PC-3 (cell line): ENCODE measurements at places on chromosomes 5 and 9. TPM values are rescaled to one million over a fixed set of nuclear protein-coding genes. Genes with fewer than 3 reads are reported as not detected.
A peak's percentile ranks its signal among the peaks of the same experiment; 100 is the strongest.

ANKRD18B gene
- 5.4 and 13.5 TPM in 2 replicates for total RNA-seq

MUSK gene
- not detected in 2 replicates for total RNA-seq

FBLL1 gene
- total RNA-seq = 0.07 TPM in 1 of 2 replicates, not detected in the other

GPX3 gene
- not detected in 2 replicates for total RNA-seq

PCDHGA12 gene
- 0.11 and 0.52 TPM in 2 replicates for total RNA-seq

DNA sequence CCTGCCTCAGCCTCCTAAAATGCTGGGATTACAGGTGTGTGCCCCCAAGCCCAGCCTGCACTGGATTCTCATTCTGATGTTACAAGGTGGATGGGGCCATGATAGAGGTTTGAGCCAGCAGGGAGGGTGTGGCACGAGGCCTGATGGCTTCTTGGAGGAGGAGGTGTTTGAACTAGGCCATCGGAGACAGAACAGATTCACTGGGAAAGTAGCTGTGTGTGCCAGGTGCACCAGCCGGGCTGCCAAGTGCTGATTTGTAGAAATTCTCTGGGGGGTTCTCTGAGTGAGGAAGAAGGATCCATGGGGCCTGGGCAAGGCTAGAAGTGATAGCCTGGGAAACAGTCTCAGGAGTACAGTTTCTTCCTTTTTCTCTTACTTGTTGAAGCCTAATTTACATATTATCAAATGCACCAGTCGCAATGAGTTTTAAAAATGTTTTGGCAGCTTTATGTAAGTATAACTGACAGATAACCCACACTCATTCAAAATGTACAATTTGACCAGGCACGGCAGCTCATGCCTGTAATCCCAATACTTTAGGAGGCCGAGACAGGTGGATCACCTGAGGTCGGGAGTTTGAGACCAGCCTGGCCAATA is 31.1 kb upstream of the STXBP1 start:
- H3K4me3 ChIP-seq = no peak overlapping the region
- H3K4me1 ChIP-seq = peaks cover 41% of the 10 kb centered on the region
- H3K36me3 ChIP-seq = no peaks in the 10 kb centered on the region

- peak overlapping the region; percentile 97 for H3K27ac ChIP-seq
- H3K4me3 ChIP-seq = peak overlapping the region; percentile 32; the same call in 1 of the 2 replicates
- DNase-seq = peak; percentile 90
These were observed 185.8 kb downstream of the CDK5RAP2 start for GRCh38 chr9:120394058-120394669.

- no peak overlapping the region for H3K4me3 ChIP-seq
- H3K27ac ChIP-seq = no peak overlapping the region
- peaks cover 5% of the 10 kb centered on the region; the same call in 1 of the 2 replicates for H3K4me1 ChIP-seq
- H3K27me3 ChIP-seq = no peaks in the 10 kb centered on the region
These were observed 6.1 kb downstream of the AFAP1L1 start for GRCh38 chr5:149277801-149278200.

DNA sequence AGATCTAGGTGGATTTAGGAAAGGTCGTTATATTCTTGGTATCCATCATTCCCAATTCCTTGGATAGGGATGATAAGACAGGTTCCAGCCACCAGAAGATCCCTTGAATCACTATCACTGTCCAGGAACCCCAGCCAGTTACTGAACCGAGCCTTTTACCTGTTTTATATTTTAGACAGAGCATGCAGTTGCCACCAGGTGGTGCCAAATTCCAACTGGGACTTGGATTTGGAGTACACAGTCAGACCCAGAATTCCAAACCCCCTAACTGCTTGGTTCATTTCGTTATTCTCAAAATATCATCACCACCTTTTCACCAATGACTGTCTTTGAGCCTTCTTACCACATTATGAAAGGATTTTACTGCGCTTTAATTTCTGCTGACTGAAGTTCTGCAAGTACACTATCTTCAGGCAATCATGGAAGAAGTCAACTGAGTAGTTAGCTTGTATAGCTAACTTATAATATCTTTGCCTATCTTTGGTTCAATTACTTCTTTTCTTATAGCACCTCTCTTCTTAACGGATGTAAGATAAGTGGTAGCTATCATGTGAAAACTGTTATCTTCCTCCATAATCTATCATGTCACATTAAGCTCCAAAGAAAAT is 191.8 kb downstream of the PRR16 start:
- no peak overlapping the region for H3K27ac ChIP-seq
- peak; percentile 64 for DNase-seq
- H3K4me1 ChIP-seq = no peaks in the 10 kb centered on the region
- no peak overlapping the region for H3K4me3 ChIP-seq

CDKN2A gene
- total RNA-seq = 273 and 293 TPM in 2 replicates

- H3K4me1 ChIP-seq = peaks cover 29% of the 10 kb centered on the region
- DNase-seq = peak; percentile 97
- H3K4me3 ChIP-seq = peak overlapping the region; percentile 47; the same call in 1 of the 2 replicates
- no peaks in the 10 kb centered on the region for H3K27me3 ChIP-seq
These were observed 55.3 kb upstream of the POU4F3 start for GRCh38 chr5:146283344-146283761.

GRCh38 chr9:123929177-123929869 is 603 bp downstream of the DENND1A start:
- H3K27ac ChIP-seq = peak overlapping the region; percentile 43
- peaks cover 75% of the 10 kb centered on the region for H3K4me1 ChIP-seq
- peak overlapping the region; percentile 80 for H3K4me3 ChIP-seq
- H3K36me3 ChIP-seq = no peaks in the 10 kb centered on the region
- no peaks in the 10 kb centered on the region for H3K27me3 ChIP-seq

GRCh38 chr5:100731768-100732167 is 171.3 kb downstream of the ST8SIA4 start:
- peak; percentile 17 for DNase-seq
- H3K4me1 ChIP-seq = no peaks in the 10 kb centered on the region
- H3K4me3 ChIP-seq = peak overlapping the region; percentile 38; the same call in 1 of the 2 replicates
- no peak overlapping the region for H3K27ac ChIP-seq

ZFP37 gene
- not detected in 2 replicates for total RNA-seq

KCTD16 gene
- total RNA-seq = not detected in 2 replicates

MTAP gene
- total RNA-seq = 33.7 and 34.7 TPM in 2 replicates

- H3K4me3 ChIP-seq = no peak overlapping the region
- no peaks in the 10 kb centered on the region for H3K27me3 ChIP-seq
- no peaks in the 10 kb centered on the region for H3K36me3 ChIP-seq
- no peak for DNase-seq
- H3K27ac ChIP-seq = no peak overlapping the region
- H3K4me1 ChIP-seq = no peaks in the 10 kb centered on the region
These were observed 50.3 kb downstream of the COL5A1 start for GRCh38 chr9:134691695-134692572.

DNA sequence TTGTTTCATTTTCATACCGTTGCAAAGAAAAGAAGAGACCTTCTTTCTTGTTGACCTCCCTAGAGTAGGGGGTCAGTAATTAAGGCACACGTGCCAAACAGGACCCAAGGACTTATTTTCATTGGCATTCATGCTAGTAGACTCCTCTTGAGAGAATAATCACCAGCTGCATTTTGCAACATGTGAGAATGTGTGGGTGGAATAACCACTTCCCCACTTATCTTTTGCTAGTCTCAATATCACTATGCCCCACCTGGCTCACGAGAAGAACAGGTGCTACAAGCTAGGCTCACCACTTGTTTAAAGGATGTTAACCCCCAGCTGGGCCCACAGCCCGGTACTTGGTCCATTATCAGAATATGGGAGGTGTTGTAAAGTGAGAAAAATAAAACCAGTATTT is 460.7 kb upstream of the MEF2C start:
- no peaks in the 10 kb centered on the region; the same call in 1 of the 2 replicates for H3K4me1 ChIP-seq
- no peaks in the 10 kb centered on the region for H3K27me3 ChIP-seq
- H3K4me3 ChIP-seq = no peak overlapping the region
- H3K36me3 ChIP-seq = no peaks in the 10 kb centered on the region

GRCh38 chr5:138951986-138952735 is 77.0 kb upstream of the LRRTM2 start:
- no peaks in the 10 kb centered on the region for H3K4me1 ChIP-seq
- DNase-seq = no peak
- H3K36me3 ChIP-seq = no peaks in the 10 kb centered on the region
- H3K4me3 ChIP-seq = no peak overlapping the region
- no peak overlapping the region for H3K27ac ChIP-seq

- no peaks in the 10 kb centered on the region for H3K36me3 ChIP-seq
- H3K27me3 ChIP-seq = no peaks in the 10 kb centered on the region
These were observed 114.8 kb downstream of the WNK2 start for GRCh38 chr9:93298498-93299417.

DENND1A gene
- total RNA-seq = 18.6 and 29.7 TPM in 2 replicates

GRCh38 chr5:172117977-172118701 is 69.9 kb downstream of the STK10 start:
- no peak for DNase-seq
- no peak overlapping the region for H3K4me3 ChIP-seq
- H3K36me3 ChIP-seq = 0 out of 2 replicates have a peak, but pooled peaks cover 4% of the 10 kb centered on the region
- no peak overlapping the region for H3K27ac ChIP-seq
- H3K4me1 ChIP-seq = no peaks in the 10 kb centered on the region

IL17B gene
- not detected in 2 replicates for total RNA-seq

- no peak overlapping the region for H3K27ac ChIP-seq
- no peaks in the 10 kb centered on the region for H3K36me3 ChIP-seq
- no peak overlapping the region for H3K4me3 ChIP-seq
- DNase-seq = no peak
- peaks cover 6% of the 10 kb centered on the region; the same call in 1 of the 2 replicates for H3K4me1 ChIP-seq
These were observed 22.4 kb downstream of the MAML1 start for GRCh38 chr5:179755022-179755421.

RXRA gene
- 17.5 and 23.3 TPM in 2 replicates for total RNA-seq

DNA sequence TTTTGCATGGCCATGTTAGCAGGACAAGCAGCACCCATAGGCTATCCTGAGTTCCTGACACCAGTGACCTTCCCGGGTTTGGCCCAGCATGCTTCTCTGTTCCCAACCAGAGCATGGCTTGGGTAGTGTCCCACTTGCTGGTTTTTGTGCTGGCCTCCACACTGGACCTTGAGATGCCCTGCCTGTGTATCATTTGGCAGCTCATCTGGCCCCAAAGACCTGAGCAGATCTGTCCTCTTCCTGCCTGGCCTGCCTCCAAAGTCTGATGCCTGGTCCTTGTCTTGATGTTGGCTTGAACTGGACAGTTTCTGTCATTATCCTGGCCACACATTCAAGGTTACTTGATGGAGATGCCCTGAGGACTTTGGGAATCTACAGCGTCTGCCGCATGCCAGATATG is 590.7 kb upstream of the KLF4 start:
- no peak overlapping the region for H3K4me3 ChIP-seq
- no peaks in the 10 kb centered on the region for H3K36me3 ChIP-seq
- no peaks in the 10 kb centered on the region for H3K27me3 ChIP-seq
- no peak overlapping the region for H3K27ac ChIP-seq

GRCh38 chr5:171299228-171299627 is 9.8 kb upstream of the TLX3 start:
- peaks cover 6% of the 10 kb centered on the region; the same call in 1 of the 2 replicates for H3K27me3 ChIP-seq
- DNase-seq = no peak
- no peaks in the 10 kb centered on the region for H3K36me3 ChIP-seq
- H3K4me1 ChIP-seq = peaks cover 7% of the 10 kb centered on the region; the same call in 1 of the 2 replicates
- no peak overlapping the region for H3K4me3 ChIP-seq

GRCh38 chr9:81777482-81777881 is 88.1 kb upstream of the TLE1 start:
- H3K4me1 ChIP-seq = no peaks in the 10 kb centered on the region
- H3K4me3 ChIP-seq = no peak overlapping the region
- DNase-seq = no peak
- no peaks in the 10 kb centered on the region for H3K27me3 ChIP-seq
- H3K27ac ChIP-seq = no peak overlapping the region
- H3K36me3 ChIP-seq = no peaks in the 10 kb centered on the region

DNA sequence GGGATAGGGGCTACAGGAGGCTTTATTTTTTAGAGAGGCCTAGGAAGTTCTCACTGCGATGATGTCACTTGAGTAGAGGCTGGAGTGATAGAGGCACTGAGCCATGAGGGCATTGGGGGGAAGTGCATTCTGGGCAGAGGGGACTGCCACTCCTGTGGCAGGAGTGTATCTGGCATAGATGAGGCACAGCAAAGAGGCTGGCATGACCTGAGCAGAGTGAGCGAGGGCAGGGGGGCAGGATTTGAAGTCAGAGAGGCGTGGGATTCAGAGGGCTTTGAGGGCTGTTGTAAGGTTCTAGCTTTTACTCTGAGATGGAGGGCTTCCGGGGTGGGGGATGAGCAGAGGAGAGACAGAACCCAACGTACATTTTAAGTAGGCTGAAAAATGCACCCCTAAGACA is 91.9 kb upstream of the SH3PXD2B start:
- DNase-seq = no peak
- no peak overlapping the region for H3K27ac ChIP-seq
- no peak overlapping the region for H3K4me3 ChIP-seq
- no peaks in the 10 kb centered on the region for H3K36me3 ChIP-seq
- H3K27me3 ChIP-seq = peaks cover 69% of the 10 kb centered on the region

DNA sequence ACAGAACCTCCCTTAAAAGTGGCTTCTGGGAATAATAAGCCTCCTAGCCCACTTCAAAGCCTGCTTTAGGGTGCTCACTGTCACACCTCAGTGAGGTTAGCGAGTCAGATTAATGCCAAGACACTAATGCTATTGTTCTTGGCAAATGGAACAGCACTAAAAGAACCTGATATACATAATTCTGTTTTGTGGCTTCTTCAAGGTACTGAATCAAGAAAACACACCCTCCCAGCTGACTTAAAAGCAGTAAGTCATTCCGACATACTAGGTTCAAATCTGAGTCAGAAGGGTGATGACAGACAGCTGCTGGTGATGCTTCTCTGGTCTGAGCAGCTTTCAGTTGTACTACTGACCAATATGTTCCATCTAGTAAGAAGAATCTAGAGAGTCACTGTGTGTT is 121.6 kb downstream of the OXCT1 start:
- peak; percentile 24 for DNase-seq
- no peaks in the 10 kb centered on the region for H3K27me3 ChIP-seq
- no peak overlapping the region for H3K4me3 ChIP-seq
- H3K4me1 ChIP-seq = peaks cover 4% of the 10 kb centered on the region; the same call in 1 of the 2 replicates
- H3K27ac ChIP-seq = no peak overlapping the region

FOXD4 gene
- total RNA-seq = 0.80 and 0.98 TPM in 2 replicates
